ENCODE measurements at places on chromosomes 5 and 9.

DNA sequence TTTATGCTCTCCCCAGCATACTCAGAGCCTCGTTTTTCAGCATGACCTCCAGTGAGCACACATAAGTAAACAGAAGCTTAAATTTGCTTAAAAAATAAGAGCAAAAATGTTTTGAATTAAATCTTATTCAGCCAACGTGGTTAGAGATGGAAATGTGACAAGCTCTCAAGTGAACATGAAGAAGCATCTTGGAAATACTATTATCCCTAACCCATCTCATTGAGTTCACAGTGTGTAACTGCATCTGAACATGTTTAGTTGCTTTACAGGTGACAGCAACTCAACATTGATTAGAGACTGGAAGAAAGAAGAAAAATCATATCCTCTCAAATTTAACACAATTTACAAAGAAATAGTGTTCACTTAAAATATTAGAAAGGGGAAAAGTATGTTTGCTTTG lies 1785.1 kb downstream of the MAT2B start:
- no peak for DNase-seq

- no peak for DNase-seq
These were observed 64.7 kb downstream of the POU5F2 start for GRCh38 chr5:93676704-93677103.

- no peak for DNase-seq
These were observed 371.0 kb downstream of the CSNK1G3 start for GRCh38 chr5:123882965-123883345.

- DNase-seq: no peak
These were observed at the start of gene MINAR2 for GRCh38 chr5:129747572-129748407. MINAR2 (plus strand) TSS chr5:129748094; CDS start chr5:129748191, 97 bp downstream.

DNA sequence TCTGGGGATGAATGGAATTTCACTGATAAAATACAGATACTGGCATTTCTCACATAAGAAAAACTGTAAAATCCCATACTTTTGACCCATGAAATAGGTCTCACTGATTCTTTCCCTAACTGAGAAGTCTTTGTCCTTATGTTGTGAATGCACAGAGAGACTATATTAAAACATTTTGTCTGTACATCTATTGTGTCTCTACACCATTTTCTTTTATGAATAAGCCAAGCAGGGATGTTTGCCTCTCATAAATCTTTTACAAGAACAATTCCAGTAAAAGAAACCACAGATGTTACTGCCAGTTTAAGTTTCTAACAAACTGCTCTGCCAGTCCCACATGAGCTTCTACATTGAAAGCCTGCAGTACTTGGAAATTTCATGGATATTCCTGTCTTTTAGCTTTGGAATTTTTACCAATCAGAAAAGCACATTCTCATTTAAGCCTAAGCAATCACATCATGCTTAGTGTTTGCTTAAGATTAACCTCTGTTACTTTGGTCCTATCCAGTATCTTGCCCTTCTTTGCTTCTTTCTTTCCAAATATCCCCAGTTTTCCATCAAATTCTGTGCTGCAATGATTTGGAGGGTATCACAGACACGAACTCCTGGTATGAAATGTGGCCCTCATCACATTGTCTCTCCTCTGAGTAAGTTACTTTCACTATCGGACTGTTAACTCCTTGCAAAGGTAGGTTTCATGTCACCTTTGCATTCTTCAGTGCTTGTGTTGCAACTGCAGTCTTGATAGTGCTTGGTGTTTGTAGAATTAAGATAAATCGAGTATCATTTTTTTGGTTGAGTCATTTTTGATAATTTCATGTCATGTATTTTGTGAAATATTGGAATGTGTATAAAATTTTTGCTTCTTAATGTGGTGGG lies 415.1 kb upstream of the ADAMTSL1 start:
- DNase-seq: no peak

GRCh38 chr9:113516840-113517577 lies 53.5 kb downstream of the RGS3 start:
- no peak for DNase-seq

DNA sequence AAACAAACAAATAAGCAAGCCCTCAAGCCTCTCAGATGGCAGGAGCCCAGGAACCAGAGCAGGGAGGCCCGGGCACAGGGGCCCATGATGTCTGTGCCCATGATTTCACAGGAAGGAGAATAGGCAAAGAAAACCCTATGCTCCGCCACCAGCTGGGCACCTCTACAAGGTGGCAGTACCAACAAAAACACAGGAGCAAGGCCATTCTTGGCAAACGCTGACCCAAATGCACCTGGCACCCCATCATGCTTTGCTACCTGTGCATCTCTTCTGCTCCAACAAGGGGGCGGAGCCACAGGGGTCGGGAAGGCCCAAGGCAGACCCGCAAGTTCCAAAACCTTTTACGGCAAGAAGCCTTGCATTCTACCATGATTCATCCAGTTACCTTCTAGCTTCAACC lies 3.1 kb downstream of the BRD3 start:
- DNase-seq: no peak

- no peak for DNase-seq
These were observed 454.9 kb downstream of the ENC1 start for GRCh38 chr5:74185599-74185998.

DNA sequence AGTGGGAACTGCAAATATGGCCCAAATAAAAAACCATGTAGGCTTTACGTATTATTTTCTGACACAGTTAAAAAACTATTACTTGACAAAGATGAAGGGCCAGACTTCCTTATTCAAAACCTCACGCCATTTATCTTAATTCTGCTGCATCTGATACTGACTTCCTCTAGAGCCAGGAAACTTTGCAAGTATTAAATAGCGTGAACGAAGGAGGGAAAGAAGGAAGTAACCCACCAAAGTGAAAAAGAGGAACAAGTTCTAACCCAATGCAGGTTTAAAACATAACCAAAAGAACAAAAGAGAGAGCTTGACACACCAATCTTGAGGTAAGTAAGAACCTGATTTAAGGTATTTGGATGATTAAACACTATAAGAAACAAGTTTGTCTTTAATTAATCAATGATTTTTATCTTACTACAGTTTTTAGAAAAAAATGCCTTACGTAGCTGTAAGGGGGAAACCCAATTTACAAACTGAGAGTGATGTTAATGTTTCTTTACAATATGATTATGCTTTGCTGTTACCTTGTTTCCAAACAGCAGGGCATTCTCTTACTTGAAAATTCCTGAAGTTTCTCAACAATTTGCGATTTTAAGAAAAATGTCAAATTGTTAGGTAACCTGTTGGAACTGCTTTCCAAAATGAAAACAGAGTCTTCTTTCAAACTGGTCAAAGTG lies at the start of gene GAPT:
GAPT (plus strand) TSS at position 220 of the 677 bp plus-strand sequence. CDS start 3,102 bp downstream, outside the sequence.
- DNase-seq: no peak

DNA sequence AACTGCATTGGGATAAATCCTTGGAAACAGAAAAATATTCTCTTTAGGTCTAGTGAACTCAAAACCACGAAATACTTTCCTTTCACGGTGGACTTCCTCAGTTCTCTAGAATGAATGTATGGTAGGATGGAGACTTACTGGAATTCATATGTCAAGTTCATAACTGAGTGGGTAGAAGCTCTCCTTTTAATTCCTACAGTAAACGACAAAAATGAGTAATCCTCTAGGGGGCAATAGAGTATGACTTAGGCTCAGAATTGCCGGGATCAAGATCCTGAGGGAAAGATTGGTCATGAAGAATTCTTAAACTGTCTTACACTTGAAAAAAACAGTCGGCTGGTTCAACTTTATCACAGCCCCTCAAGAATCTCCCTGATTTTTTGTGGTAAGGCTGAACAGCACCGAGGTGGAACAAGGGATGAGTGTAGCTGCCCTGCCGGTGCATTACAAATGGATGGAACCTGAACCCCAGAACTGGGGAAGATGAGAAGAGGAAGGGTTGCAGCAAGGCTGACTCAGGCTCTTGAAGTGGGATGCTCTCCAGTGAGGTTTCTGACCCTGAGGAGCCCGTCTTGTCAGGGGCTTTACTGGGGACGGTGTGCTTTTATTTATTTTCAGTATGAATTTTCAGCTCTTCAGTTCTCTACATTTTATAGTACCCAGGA lies 14.0 kb upstream of the LOX start:
- no peak for DNase-seq

- no peak for DNase-seq
These were observed 90.7 kb downstream of the STK10 start for GRCh38 chr5:172097356-172097755.

- no peak for DNase-seq
These were observed 65.6 kb upstream of the CKMT2 start for GRCh38 chr5:81167544-81167943.

GRCh38 chr5:171450423-171451331 lies 31.2 kb downstream of the FGF18 start:
- no peak for DNase-seq

DNA sequence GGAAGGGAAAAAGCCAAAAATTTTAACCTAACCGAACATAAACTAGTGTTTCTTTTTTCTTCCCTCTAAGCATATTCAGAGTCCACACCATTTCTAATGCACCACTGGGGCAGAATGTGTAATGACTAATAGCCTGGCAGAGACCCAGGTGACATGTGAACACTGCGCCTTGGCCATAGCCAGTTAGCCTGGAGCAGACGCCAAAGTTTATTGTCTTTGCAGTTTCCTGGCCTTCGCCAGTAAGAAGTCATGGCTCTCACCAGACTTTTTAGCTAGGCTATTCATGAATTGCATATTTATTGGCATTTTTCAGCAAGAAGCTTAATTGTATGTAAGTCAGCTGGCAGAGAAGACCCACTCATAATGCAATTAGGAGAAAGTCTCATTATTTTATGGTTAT lies 182.8 kb upstream of the SLC27A6 start:
- no peak for DNase-seq

GRCh38 chr9:76793784-76794431 lies 29.7 kb downstream of the PCA3 start:
- DNase-seq: no peak

DNA sequence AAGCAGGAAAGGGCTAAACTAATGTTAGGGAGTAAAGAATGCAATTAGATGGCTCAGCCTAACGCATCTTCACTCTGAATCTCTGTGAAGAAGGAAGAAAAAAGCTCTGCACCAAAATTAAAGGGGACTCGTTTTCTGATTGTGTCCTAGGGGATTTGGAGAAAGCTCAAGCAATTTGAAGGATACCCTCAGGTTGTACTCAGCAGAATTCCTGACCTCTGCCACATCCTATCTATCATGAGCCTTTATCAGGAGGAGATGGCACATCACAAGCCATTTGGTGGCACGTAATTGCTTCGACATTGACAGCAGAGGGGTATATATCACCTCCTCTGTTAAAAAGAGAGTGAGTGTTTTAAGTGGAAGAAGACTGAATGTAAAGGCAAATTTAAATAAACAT lies 32.2 kb upstream of the EBF1 start:
- no peak for DNase-seq

GRCh38 chr5:119347991-119348390 lies 7.8 kb upstream of the TNFAIP8 start:
- DNase-seq: no peak

GRCh38 chr5:88808153-88808552 lies 74.8 kb downstream of the MEF2C start:
- DNase-seq: no peak

DNA sequence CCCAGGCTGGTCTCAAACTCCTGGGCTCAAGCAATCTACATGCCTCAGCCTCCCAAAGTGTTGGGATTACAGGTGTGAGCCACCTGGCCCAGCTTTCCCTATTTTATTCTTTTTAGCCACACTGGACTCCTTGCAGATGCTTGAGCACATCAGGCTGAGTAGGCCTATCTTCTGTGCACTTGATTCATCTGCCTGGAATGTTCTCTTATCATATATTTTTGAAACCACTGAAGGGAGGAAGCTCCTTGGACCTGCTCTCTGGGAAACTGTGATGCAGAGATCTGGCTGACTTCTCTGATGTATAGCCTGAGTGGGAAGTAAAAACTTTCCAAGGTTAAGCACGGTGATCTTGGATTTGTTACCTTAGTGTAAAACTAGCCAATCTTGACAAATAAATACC lies 6.5 kb upstream of the MAT2B start:
- DNase-seq: no peak

DNA sequence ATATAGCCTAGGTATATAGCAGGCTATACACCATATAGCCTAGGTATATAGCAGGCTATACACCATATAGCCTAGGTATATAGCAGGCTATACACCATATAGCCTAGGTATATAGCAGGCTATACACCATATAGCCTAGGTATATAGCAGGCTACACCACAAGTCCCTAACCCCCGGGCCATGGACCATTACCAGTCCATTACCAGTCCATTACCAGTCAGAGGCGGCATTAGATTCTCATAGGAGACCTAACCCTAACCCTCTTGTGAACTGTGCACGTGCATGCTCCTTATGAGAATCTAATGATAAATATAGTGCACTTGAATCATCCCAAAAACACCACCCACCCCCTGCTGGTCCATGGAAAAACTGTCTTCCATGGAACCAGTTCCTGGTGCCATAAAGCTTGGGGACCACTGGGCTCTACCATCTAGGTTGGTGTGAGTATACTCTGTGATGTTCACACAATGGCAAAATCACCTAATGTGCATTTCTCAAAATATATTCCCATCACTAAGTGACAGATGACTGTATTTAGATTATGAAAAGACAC lies 4.7 kb downstream of the PLIN2 start:
- no peak for DNase-seq

GRCh38 chr9:89738137-89738932 lies 133.5 kb downstream of the GADD45G start:
- DNase-seq: no peak

DNA sequence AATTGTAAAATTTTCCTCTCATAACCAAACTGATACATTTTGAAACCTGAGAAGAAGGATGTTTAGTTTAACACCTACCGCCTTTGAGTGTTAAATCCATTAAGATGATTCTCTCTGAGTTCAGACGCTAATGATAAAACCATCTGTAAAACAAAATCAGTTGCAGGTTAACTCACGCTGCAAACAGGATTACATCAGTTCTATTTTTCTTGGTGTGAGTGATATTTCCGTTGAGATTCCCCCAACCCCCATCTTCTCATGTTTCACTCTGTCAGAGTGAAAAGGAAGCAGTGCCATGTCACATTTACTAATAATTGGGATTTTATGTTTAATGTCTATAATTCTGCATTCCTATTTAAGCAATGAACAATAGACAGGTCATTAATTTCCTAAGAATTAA lies 146.5 kb downstream of the FANCC start:
- no peak for DNase-seq

- DNase-seq: no peak
These were observed 148.7 kb upstream of the CDKN2B start for GRCh38 chr9:22157828-22158227.
